NCI-H2107 (cell line): ENCODE measurements at places on chromosomes 11 and 22.

DNA sequence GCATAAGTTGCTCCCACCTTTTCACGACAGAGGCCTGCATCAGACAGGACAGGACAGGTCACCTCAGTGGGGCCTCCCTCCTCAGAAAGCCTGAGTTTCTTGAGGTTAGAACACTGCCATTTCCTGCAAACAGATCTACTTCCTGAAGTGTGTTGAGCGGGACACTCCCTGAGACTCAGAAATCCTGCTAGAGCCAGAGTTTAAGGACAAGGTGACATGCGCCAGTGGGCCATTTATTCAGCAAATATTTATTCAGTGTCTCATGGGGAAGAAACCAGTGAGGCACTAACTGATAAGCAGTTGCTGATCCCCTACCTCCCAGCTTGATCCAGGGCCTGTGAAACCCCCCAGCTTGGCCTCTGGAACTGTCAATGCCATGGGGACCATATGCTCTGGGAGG is 454.6 kb downstream of the SOX6 start:
- DNase-seq = no peak

- DNase-seq = no peak
Measured at GRCh38 chr22:31275018-31275417, 17.3 kb downstream of the PIK3IP1 start.

DNA sequence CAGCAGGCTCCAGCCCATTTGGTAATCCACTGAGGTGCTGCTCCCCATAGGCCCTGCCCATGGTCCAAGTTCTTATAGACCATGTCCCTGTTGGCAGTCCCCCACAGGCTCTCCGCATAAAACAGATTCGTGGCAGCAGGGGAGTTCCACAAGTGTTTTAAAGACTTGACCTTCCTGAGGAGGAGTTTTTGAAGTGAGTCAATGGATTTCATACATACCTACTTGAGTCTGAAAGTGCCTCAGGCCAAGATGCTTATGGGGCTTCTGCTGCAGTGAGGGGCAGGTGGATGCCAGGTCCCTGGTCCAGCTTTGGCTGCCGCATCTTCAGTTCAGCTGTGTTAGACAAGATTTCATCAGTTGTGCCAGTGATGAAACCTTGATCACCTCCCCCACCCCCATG is 43.3 kb downstream of the CABIN1 start:
- DNase-seq = no peak

DNA sequence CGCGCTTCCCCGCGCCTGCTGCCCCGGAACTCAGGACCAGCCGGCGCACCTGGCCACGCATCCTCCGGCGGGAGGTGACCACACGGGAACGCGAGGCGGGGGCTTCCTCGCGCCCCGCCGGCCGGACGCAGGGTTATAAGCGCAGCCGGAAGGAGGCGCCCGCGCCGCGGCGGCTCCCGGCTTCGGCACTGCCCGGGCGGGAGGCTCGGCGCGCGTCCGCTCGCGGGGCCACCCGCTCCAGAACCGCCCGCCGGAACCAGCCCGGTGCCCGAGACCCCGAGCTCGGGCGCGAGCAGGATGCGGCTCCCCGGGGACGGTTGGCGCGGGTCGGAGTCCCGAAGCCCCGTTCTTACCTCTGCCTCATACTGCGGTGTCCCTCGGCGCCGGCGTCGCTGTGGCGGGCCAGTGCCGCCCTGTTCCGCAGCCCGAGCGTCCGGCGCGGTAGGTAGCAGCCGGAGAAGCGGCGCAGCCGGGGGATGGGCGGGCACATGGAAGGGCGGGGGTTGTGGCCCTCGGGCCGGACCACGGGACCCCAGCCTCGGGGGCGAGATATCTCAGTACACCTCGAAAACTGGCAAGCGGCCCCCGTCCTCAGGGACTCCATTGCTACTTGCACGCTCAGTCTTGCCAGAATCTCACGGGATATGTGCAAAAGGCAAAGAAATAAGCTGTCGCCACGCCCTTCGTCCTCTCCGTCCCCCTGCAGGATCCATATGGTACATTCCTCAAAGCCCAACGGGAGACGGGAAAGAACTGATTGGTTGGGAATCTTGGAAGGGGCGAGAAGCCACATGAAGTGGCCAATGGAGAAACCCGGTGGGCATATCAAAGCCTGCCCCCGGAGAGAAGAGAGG is 23.1 kb downstream of the MICAL3 start:
- DNase-seq = peak; percentile 55

DNA sequence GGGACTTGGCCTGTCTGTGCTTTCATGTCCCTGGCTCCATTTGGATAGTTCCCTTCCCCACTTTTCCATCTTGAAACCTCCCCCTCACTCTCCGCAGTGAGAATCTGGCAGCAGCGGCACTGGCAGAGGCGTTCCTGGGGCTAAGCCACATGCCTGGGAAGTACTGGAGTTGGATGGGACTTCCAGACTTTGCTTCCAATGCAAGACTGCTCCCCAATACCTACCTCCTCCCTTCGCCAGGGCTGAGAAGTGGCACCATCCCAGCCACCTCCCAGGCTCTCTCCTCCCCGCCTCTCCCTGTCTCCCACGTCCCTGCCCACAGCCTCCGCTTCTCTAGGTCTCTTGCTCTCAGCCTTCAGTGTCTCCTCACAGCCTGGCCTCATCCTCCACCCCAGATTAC is 16.6 kb downstream of the TST start:
- DNase-seq = no peak

GRCh38 chr11:77079666-77080065 is 12.9 kb downstream of the CAPN5 start:
- no peak for DNase-seq

GRCh38 chr11:6614446-6614845 is 2.4 kb upstream of the TAF10 start:
- DNase-seq = no peak

GRCh38 chr11:86292912-86293616 is 9.0 kb upstream of the HIKESHI start:
- no peak for DNase-seq

- DNase-seq = no peak
Measured at GRCh38 chr11:59010708-59011107, 71.4 kb downstream of the GLYATL1 start.

- no peak for DNase-seq
Measured at GRCh38 chr11:72824811-72825505, 10.7 kb downstream of the ATG16L2 start.

DNA sequence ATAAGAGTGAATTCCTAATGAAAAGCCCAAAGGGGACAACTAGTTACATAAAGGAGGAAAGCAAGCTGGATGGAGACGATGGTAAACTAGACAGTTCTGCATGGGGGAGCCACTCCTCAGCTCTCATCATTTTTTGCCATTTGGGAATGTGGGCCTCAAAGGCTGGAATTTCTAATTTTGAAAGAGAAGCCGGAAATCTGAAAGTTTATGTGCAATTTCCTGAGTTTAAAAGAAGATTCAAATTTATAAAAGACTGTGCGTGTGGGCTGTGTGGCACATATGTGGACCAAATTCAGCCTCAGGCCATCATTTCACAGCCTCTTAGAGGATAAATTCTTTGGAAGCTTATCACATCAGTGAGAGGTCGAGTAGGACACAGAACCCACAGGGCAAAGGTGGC is 18.3 kb upstream of the CRY2 start:
- no peak for DNase-seq

- no peak for DNase-seq
Measured at GRCh38 chr22:46931414-46931813, 169.0 kb downstream of the TBC1D22A start.

GRCh38 chr22:23268877-23269276 is 88.6 kb downstream of the BCR start:
- no peak for DNase-seq

DNA sequence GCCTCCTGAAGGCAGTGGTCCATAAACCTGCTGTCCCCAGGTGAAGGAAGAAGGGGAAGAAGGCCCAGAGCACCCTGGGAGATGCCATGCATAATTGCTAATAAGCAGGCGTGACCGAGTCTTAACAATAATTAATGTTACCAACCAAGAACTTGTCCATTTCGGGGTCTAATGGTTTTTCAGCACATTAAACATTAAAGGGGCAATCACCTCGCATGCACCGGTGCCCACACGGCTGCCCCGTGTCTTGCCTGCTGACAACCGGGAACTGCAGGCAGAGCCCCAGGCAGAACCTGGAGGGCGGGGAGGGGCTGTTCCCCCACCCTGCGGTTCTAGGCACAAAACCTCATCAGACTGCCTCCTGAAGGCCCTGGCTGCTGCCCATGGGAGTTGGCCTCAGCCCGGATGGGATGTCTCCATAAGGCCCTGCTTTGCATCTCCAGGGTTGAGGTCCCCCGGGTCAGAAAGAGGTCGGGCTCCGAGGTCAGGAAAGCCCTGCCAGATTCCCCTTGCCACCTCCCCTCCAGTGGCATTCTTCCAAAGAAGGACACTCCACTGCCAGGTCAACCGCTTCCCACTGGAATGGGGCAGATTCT is 169.0 kb downstream of the BUD13 start:
- DNase-seq = no peak

GRCh38 chr22:24146194-24146616 is 35.1 kb upstream of the SUSD2 start:
- DNase-seq = no peak

DNA sequence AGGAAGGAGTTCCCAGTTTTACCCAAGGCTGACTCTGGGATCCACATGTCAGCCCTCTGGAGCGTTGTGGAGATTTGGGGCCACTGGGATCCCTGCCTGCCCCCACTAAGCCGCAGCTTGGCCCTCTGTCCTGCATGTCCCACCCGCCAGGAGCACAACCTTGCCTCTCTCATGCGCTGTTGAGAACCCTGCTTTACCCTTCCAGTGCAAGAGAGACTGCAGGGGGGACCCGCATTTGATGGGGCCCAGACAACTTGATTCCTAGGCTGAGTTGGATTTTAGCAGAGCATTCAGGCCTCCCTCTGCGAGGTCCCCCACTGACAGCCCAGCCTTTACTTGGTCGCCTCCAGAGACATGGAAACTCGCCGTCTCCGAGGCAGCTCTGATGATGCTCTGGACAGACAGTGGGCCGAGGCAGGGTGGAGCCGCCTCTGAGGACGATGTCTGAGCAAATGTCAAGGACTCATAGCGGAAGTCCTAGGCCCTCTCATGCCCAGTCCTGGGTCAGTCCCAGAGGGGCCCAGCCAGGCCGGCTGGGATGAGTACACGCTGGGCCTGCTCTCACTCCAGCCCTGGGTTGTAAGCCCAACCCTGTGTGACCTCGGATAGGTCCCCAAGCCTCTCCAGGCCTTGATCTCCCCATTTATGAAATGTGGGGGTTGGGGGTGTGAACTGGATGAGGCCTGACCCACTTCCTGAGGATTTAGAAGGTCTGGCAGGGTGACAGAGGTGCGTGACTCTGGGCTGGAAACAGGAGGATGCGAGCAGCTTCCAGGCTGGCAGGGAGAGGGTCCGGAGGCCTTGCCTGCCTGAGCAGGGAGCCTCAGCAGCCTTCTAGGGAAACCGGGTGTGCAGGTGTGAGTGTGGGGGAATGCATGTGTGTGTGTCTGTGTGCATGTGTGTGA is 630 bp downstream of the CD5 start:
- no peak for DNase-seq

DNA sequence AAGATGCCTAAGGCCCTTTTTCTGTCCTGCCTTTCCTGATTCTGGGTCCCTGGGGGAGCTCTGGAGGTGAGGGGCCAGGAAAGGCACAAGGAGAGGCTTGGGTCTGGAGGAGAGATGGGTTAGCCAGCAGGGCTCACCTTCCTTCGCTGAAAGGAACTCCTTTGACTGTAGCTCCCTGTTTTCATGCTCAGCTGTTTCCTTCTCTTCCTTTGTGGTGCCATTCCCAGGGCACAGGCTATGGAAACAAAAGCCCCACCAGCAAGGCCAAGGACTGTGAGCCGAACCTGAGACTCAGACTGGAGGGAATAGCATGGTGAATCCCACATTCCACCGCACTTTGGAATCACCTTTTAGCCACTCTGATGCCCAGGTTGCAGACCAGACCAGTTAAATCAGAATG is 10.5 kb downstream of the SLC43A3 start:
- DNase-seq = no peak

GRCh38 chr11:68004551-68005335 is 846 bp upstream of the UNC93B1 start:
- DNase-seq = no peak

DNA sequence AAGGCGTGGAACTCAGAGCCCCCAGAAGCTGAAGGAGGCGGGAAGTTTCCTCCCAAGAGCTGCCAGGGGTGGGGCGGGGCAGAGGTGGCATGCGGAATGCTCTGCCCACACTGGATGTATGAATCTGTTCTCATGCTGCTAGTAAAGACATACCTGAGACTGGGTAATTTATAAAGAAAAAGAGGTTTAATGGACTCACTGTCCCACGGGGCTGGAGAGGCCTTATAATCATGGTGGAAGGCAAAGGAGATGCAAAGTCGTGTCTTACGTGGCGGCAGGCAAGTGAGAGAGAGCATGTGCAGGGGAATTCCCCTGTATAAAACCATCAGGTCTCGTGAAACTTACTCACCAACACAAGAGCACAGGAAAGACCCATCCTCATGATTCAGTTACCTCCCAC is 57.6 kb downstream of the SMIM38 start:
- no peak for DNase-seq

- no peak for DNase-seq
Measured at GRCh38 chr11:64522843-64523380, 68.1 kb upstream of the SLC22A12 start.

DNA sequence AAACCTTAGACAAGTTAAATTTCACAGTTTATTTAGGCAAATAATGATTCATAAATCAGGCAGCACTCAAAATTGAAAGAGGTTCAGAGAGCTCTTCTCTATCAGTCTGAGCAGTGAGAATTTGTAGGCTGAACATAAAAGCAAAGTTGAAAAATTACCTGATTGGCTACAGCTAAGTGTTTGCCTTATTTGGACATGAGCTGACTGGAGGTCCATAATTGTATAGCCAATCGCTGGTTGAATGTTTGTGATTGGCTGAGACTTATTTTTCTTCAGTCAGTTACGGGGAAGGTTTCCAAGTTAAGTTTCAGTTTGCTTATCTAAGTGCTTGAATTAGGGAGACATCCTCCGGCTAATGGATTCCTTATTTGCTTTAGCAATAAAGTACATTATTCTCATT is 527.5 kb downstream of the CNTN5 start:
- DNase-seq = no peak

GRCh38 chr11:2576111-2576510 is 123.7 kb downstream of the KCNQ1OT1 start:
- DNase-seq = no peak

- peak; percentile 55 for DNase-seq
Measured at GRCh38 chr22:44080936-44081861, 57.1 kb downstream of the PARVB start.

DNA sequence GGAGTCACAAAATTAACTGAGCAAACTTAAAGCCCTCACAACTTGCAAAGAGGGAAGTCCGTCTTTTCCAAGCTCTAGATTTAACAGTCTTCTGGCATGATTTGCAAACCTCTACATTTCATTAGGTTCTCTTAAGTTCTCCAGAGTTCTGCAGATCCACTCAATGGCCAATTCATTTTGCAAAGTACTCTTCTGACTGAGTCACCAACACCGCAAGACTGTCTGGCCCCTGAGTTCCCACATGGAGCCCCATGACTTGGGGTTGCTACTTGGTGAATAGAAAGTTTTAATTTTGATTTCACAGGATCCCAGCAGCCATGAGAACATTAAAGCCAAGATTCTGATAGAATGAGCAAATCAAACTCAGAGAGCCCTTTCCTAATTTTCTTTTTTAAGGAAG is 134.5 kb downstream of the PLEKHA7 start:
- no peak for DNase-seq
